ENCODE measurements at places on chromosomes 6 and 20.

DNA sequence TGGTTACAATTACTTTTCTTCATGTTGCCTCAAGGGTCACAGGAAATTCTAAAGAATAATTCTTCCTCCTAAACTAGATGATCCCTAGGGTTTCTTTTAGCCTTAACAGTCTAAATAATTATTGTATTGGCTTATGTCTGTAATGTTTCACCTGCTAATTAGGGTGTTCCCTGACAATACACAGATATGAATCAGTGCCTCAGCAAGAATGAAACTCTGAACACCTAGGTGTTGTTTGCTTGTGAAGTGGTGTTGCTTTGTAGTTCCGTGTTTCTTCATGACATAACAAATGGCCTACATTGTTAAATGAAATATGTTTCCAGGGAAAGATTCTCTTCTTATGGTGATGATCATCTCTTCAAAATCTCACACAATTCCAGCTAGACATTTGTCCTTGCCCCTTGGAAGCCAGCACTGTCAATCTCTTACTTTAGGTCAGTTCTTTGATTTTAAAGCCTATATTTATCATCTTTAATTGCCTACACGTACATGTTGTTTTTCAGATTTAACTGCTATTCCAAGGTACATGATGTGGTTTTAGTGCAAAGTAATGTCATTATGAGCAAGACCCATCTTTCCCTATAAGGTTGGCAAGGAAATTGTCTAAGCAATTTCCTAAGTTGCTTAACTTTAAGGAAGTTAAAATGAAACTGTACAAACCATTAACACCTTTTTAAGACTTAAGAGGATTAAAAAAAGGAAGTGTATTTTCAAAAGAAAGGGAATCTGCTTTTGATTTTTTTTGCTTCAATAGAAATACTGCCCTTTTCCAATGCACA, 111.9 kb downstream of the TBC1D7 start:
- DNase-seq, result no peak

- DNase-seq, result no peak
These were observed 329.8 kb upstream of the SOX4 start for GRCh38 chr6:21263531-21264287.

- no peak for DNase-seq
These were observed 114.6 kb upstream of the TAB2 start for GRCh38 chr6:149202952-149203351.

GRCh38 chr6:155418017-155418761, 37.5 kb downstream of the NOX3 start:
- DNase-seq, result peak; percentile 48

DNA sequence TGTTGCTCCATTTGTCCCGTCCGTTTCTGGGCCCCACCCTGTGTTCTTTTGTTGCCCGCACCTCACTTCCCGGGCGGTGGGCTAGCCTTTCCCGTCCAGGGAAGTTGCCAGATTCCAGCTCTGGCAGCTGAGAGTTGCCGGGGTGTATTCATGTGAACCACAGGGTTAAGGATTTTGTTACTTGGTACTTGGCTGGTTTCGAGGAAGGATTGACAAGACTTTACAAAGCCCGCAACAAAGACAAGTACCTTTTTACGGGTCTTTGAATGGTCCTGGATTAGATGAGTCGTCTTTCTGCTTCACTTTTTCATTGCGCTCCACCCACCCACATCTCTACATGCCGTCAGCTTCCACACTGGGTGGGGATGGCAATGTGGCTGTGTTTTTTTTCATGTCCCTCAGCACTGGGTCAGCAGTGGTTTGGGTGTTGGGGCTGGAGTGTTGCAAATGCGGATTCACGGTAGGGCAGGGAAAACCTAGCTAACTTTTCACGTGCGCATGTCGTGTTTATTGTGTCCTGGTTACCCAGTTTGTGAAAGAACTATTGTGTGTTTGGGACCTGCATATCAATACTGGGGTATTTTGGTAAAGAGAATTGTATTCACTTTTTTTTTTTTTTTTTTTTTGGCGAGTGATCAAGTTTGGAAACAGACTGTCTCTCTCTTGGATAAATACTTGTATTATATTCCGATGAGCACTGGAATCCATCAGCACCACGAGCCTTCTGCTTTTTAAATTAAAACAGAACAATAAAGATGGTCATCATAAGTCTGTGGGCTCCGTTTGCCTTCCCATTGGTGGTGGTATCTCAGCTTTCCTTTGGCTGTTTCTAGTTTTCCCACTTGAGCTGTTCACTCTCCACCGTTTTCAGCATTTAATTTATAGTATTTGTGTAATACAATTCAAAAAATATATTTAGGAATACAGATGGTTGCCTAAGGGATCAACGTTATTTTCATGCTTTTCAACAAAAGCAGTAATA, 1.2 kb downstream of the DUSP22 start:
- DNase-seq, result peak; percentile 13

GRCh38 chr20:23267909-23268308, 82.7 kb upstream of the NXT1 start:
- DNase-seq, result no peak

Data from stimulated activated CD4-positive, alpha-beta T cell treated with anti-CD3 and anti-CD28 coated beads, Interleukin-2, amount 100 ng/mL, for 48 hours (primary cell).